Heart right ventricle (tissue), 16 donors: ENCODE measurements at places on chromosomes 1 and 21. TPM values are rescaled to one million over a fixed set of nuclear protein-coding genes. Genes with fewer than 3 reads are reported as not detected.

- no peak for DNase-seq
Observed at GRCh38 chr1:12179111-12179519, 12.3 kb downstream of the TNFRSF1B start.

- no peak for DNase-seq
Observed at GRCh38 chr1:200379432-200379757, 30.4 kb downstream of the ZNF281 start.

DNA sequence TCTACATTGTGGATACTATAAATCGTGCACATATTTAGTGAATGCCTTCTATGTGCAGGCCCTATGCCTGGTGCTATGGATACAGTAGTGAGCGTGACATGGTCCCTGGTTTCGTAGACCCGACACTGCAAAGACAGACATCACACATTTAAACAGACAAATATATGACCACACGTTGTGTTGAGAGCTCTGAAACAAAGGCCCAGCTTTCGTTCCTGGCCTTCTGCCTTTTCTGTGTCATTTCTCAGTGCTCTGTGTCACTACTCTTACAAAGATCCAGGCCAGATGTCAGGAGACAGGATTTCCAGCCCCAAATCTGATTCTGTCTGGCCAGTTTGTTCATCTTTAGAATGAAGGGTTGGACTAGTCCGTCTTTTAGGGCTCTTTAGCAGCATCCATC is 19.3 kb upstream of the TRABD2B start:
- no peak for DNase-seq

GRCh38 chr1:92543131-92544055 is 56.7 kb upstream of the GFI1 start:
- no peak for DNase-seq

DNA sequence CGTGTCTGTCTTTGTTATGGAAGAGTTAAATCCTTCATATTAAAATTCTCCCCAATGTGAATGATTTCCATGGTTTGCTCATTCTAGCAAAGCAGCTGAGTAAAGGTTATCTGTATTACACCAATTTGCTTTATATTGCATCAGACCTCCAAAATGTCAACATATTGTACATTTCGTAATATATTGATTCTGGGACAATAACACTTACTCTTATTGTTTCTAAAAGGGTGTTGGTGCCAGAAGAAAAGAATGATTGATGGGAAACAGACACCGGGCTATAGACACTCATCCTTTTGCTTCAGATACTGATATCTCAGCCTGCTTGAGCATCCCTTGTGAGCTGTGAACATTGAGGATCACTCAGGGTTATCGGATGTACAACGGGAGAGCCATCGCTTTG is 7.0 kb downstream of the NTNG1 start:
- DNase-seq: no peak

GRCh38 chr1:203289982-203290260 is 15.4 kb upstream of the BTG2 start:
- no peak for DNase-seq

DNA sequence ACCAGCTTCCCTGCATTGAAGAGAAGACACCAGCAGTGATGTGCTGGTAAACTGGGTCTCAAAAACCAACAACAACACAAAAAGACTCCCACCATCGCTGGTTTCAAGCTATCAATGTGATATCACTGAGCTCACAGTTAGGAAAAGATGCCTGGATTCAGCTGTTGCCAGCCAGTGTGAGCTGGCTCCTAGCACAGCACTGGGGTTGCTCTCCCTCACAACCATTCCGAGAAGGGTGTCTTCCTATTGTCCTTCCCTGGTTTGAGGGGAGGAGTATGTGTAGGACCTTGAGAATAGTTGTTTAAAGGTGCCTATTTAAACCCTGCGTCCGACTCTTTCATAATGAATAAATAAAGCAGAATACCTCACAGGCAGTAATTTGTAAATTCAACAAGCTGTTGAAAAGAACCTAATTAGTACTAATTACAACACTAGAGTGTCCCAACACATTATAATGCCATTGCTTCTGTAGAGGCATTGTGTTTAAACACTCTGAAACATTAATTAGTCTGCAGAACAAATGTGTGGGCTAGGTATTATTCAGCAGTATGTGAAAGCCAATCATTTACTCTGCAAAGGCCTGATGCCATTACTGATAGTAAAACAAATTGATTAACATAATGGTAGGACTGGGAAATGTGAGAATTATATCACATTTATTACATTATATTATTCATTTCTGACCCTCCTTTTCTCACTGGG is 17.2 kb downstream of the NIBAN1 start:
- DNase-seq: no peak

DNA sequence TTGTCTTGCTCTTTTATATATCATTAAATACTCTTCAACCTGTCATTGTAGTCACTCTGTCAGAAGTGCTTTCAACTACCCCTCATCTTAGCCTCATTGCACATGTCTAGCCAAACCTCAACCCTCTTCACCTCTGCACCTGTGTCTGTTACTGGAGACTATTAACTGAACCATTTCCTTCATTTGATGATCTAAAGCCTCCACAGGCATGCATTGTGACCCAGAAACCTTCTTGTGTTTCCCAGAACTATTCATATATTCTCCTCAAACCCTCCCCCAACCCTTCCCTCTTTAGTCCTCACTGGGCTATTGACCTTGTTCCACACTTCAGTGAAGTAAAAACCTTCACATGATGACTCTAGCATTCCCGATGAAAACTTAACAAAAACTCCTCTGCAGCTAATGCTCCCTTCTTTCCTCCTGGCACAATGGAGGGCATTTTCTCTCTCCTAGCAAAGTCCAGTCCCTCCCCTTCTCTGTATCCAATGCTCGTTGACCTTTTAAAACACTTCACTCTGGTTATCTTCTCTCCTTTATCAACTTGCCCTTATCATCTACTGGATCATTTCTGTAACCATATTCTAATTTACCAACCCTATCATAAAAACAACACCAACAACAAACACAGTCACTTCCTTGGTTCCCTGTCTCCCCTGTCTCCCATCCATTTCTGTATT is 86.1 kb downstream of the BACH1 start:
- DNase-seq: no peak

DNA sequence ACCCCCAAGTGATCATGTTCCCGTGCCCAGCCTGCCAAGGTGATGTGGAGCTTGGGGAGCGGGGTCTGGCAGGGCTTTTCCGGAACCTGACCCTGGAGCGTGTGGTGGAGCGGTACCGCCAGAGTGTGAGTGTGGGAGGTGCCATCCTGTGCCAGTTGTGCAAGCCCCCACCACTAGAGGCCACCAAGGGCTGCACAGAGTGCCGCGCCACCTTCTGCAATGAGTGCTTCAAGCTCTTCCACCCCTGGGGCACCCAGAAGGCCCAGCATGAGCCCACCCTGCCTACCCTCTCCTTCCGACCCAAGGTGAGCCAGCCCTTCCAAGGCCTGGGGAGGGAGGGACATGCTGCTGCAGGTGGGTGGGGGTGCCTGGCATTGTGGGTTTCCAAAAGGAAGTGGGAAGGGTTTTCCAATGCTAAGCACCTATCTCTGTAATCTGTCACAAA is 2.3 kb downstream of the TRIM46 start:
- no peak for DNase-seq

- DNase-seq: peak; percentile 13
Observed at GRCh38 chr1:84997667-84998600, 1.0 kb upstream of the MCOLN2 start.

- peak; percentile 57 for DNase-seq
Observed at GRCh38 chr1:33433509-33434362, 2.8 kb upstream of the PHC2 start.

DNA sequence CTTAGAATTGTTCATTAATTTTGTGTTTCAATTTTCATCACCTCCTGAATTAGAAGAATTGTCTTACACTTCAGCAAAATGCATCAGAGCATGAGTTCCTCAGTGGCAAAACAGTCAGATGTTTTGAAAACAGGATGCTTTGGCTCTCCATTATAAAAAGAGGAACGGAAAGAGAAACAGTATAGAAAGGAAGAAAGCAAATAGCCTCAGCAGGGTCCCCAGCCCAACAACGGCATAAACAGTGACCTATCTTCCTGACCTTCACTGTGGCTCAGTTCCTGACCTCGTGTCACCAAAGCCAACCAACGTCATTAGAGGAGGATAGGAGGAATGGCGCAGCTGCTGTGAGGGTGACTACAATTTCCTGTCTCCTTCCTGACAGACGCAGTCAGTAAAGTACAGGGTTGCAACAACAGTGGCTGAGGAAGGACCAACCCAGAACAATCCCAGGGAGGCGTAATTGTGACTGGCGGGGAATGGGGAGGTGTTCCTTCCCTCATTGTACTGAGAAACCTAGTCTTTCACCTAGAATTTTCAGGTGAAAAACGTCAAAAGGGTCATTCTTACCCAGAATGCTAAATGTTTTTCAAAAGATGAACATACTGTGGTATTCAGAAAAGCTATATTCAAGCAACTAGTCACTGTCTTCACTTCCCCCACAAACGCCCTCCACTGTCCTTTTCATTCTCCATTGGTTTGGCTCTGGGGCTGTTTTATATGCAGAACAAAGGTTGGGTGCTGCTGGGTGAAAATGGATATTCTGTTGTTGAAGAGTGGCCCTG is 197.9 kb upstream of the SGIP1 start:
- peak; percentile 87 for DNase-seq

GRCh38 chr1:200640963-200641401 is 20.4 kb upstream of the KIF14 start:
- no peak for DNase-seq

- no peak for DNase-seq
Observed at GRCh38 chr1:179340918-179341317, 24.9 kb upstream of the AXDND1 start.

- DNase-seq: no peak
Observed at GRCh38 chr1:226902601-226903000, 32.2 kb downstream of the PSEN2 start.

DNA sequence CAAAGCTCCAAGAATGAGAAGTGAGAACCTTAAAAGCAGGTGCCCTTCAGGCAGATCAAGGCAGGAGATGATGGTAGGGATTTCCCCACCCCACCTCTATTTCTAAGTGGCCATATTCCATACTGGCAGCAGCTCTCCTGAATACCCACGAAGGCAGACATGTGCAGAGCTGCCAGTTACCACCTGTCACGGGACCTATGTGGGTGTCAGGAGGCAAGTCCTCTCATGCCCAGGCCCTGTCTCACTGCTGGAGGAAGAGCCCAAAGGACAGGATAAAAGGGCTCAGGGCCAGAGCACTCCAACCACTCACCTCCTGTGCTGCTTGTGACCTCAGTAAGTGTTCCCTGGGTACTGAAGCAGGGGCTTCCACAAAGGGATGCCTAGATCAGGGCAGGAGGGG is 721 bp upstream of the LCE1B start:
- no peak for DNase-seq

DNA sequence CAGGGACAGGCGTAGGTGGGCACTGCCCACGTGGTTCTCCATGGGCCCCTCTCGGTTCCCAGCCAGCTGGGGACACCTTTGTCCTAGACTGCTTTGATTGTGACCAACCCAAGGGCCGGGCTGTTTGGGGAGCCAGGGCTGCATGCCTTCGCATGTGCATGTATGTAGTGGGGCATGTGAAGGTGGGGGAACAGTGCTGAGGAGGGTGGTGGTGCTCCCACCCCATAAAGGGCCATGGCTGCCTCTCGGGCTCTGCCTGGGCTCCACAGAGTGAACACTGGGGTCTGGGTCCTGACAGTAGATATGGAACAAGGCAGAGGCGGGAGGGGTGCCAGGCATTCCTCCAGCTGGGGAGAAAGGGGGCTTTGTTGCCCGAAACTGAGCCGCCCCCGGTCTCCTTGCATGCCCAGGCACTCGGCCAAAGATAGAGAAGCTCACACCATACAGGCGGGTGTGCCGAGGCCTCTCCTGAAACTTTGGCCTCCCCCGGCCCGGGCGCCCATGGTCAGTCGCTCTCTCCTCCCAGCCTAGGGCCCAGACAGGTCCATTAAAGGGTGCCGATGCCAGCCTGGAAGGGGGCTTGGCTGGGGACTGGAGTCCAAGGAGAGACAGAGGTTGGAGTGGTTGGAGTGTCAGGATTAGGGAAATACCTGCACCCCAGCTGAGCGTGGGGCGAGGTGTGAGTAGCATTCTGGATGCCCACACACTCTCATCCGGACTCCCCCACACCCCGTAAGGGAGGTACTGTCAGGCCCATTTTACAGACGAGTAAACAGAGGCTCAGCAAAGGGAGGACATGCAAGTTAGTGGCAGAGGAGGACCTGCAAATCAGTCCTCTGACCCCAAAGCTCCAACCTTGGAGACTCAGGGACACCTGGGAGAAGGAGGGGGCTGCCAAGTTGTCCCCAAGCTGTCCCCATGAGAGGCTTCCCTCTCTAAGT is 41.1 kb downstream of the EPHA2 start:
- no peak for DNase-seq

- peak; percentile 25 for DNase-seq
Observed at GRCh38 chr1:161258439-161259344, at the start of gene PCP4L1. TSS of gene PCP4L1 (plus strand) at chr1:161258745. CDS start at chr1:161258975, 230 bp downstream.

- no peak for DNase-seq
Observed at GRCh38 chr1:115650961-115651360, 9.2 kb downstream of the VANGL1 start.

DNA sequence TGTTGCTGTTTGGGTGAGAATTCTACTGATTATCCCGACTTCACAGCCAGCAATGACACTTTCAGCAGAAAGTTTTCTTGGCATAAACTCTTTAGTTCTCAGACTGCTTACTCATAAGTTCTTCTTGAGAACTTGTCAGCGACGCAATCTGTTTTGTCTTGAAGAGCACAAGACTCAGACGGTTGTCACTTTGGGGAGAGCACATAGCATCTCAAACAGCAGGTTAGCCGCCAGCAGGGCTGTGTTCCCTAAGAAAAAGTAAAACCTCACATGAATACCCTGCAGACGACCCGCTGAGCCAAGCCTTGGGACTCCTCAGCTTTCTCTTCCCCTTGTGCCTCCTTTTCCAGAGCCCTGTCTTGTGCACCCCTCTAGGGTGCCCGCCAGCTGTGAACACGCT is 11.4 kb downstream of the AGMAT start:
- no peak for DNase-seq

GRCh38 chr1:226722901-226723656 is 16.0 kb downstream of the ITPKB start:
- DNase-seq: no peak

Gene KIF21B
- 0.70 TPM for total RNA-seq

Gene AGT
- total RNA-seq: 87.5 TPM

Gene PLPP3
- total RNA-seq: 92.2 TPM

Gene CFAP107
- not detected for total RNA-seq

Gene TEX38
- not detected for total RNA-seq

Gene TP73
- 0.30 TPM for total RNA-seq

Gene SPRR3
- not detected for total RNA-seq

Gene OR2T35
- not detected for total RNA-seq

Gene FCN3
- total RNA-seq: 3.4 TPM

Gene OLIG2
- not detected for total RNA-seq

Gene SIPA1L2
- 64.9 TPM for total RNA-seq
